Activated CD4-positive, alpha-beta memory T cell treated with anti-CD3 and anti-CD28 coated beads for 36 hours (primary cell): ENCODE measurements at places on chromosomes 3 and 15.

- DNase-seq = no peak
These were observed 6.3 kb downstream of the LOXL1 start for GRCh38 chr15:73932381-73933191.

DNA sequence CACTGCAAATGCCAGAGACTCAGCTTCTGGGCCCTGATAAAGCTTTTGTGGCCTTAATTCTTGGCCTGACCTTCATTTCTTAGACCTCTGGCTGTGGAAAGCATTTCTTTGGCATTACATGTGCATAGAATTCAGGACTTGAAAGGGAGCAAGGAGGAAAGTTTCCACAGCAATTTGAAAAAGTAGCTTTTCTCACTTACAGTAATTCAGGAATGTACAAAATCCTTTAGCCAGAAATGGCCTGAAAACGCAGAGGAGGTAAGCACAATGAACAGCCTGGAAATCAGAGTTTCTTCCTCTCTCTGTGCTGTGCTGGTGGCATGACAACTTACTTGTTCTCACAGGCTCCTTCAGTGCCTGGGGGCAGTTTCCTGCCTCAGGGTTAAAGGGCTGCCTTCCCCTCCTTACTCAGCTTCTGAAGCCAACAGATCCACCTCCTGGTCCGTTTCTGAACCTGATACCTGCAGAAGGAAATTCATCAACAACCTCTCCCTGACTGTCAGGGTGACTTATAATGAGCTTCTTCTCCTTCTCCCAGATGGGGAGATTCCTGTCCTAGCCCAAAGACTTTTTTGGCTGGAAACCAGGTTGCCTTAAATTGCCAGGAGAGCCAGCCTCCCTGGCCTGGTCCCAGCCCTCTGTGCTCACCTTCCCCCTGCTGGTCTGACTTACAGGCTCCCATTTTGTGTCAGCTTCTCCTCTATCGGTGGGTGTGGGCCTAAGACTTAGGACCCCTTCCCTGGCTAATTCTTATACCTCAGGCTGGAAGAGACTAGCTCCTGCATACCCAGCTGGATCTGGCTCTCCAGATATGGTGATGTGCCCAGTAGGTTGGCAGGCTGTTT, 102.3 kb downstream of the MYRIP start:
- no peak for DNase-seq

DNA sequence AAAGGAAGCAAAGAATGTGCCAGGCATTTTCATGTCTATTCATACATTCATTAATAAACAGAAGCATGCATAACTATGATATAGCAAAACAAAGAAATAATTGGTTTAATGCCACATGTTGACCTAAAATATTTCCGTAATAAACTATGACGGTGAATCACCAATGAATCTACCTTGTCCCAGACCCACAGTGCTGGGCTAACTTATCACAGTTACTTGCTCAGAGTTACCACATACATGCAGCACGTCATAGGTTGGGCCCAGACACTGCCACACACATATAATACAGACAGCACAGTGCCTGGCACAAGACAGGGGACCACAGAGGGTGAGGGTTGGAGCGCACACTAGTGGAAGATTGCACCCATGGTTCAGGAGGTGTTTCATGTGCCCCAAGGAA, 86.9 kb downstream of the ATP1B3 start:
- DNase-seq = no peak

DNA sequence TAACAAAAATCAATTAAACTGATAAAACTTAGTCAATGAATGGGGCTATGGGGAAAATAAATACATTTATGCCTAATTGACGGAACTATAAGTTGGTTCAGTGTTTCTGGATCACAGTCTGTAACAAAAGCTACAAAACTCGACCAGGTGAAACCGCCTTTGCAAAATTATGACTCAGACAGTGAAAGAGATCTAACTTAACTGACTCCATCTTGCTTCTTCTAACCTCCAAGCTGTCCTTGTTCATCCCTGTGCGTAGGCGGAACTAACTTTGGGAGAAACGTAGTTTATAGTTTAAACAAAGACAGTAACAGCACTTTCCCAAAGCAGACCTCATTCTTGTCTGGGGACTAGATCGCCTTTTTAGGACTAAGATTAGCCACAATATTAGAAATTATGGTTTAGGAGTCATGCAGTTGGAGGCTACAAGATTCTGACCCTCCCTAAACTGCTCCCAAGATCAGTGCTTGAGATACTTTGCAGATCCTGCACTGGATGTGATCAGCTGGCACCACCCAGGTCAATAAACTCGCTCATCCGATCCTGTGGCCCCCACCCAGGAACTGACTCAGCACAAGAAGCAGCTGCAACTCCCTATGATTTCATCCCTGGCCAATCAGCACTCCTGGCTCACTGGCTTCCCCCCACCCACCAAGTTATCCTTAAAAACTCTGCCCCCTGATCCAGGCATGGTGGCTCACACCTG, 7.2 kb upstream of the MFGE8 start:
- peak; percentile 37 for DNase-seq

DNA sequence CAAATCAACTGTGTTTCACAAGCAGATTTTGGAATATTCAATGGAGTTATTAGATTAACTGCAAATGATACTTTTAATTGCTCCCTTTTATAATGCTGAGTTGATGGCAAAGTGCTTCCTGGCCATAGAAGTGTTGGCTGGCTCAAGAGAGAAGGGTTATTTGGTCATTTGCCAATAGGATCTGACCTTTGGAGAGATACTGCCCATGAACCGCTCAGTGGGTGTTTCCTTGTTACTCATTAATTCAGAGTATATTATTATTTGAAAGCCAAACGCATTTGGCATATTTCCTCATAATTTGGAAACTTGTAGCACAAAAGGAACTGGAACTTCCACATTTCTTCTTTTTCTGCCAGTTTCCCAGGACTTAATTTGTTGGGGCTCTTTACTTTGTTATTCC, 234.7 kb downstream of the CDIN1 start:
- DNase-seq = no peak

GRCh38 chr3:107124885-107125284, 252.4 kb upstream of the CCDC54 start:
- no peak for DNase-seq

DNA sequence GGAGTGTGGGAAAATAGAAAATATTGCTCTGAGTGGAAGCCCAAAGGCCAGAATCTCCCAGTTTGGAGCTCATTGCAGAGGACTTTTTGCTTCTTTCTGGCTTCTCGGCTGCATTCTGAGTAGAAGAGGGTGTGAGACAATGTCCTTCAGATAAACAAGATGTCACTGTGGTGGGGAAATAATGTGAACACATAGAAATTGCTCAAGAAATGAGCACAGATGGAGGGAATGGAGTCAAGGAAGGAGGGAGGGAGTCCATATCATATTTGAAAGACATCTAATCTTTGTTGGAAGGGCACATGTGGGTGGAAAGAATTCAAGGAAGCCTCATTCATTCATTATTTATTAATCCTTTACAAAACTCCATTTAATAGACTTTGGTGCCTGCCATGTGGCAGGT, 145.3 kb downstream of the FAM43A start:
- no peak for DNase-seq

- DNase-seq = no peak
These were observed 201.1 kb downstream of the TLE3 start for GRCh38 chr15:69896606-69897005.

- DNase-seq = no peak
These were observed 164.6 kb downstream of the DPH6 start for GRCh38 chr15:35381328-35381727.

GRCh38 chr3:157333551-157333991, 103.1 kb upstream of the PTX3 start:
- DNase-seq = no peak

DNA sequence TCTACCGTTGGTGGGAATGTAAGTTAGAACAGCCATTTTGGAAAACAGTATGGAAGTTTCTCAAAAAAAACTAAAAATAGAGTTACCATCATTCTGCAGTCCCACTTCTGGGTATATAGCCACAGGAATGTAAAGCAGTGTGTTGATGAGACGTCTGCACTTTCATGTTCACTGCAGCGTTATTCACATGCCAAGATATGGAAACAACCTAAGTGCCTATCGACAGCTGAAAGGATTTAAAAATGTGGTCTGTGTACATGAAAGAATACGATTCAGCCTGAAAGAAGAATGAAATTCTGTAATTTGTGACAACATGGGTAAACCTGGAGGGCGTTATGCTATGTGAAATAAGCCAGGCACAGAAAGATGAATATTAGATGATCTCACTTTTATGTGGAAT, 157.7 kb downstream of the THSD4 start:
- DNase-seq = no peak

GRCh38 chr3:123817413-123817812, 66.7 kb downstream of the MYLK start:
- DNase-seq = no peak

- no peak for DNase-seq
These were observed 36.7 kb upstream of the VILL start for GRCh38 chr3:37953707-37954394.

- DNase-seq = no peak
These were observed 91.4 kb upstream of the SCN10A start for GRCh38 chr3:38907426-38907825.

DNA sequence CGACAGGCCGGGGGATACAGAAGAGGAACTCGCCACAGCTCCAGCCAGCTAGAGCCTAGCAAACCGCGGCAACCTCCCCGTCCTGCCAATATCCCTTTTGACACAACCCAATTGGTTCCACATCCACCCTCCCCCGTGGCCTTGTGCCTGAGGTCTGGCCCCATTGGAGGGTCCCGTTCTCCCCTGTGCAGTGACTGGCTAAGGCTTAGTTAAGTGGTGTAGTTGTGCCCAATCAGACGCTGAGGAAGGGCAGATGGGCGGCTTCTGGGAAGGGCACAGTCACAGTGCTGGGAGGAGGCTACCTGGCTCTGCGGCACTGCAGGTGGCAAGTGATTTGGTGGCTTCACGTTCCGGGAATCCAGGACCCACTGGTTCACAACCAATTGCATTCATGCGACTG, 78.6 kb downstream of the SNRK start:
- DNase-seq = no peak

DNA sequence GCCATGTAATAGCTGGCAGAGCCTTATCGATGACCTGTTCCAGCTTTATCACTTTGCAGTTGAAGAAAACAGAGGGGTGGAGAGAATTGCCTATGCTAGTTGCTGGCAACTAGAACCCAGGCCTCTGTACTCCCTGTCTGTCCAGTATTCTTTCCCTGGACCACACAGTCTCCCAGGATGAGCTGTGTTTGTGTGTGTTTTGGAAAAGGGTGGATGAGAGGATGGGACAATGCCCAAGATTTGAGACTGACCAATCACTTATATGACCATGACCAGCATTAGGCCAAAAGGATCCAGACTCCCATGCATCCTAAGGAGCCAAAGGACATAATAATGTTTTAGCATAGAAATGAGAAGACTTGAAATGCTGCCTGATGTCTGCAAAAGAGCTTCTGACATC, 102.6 kb downstream of the CD200R1L start:
- no peak for DNase-seq

- DNase-seq = no peak
These were observed 50.0 kb upstream of the LCTL start for GRCh38 chr15:66615846-66616245.

GRCh38 chr3:152524198-152525140, 255.7 kb downstream of the MBNL1 start:
- DNase-seq = no peak

DNA sequence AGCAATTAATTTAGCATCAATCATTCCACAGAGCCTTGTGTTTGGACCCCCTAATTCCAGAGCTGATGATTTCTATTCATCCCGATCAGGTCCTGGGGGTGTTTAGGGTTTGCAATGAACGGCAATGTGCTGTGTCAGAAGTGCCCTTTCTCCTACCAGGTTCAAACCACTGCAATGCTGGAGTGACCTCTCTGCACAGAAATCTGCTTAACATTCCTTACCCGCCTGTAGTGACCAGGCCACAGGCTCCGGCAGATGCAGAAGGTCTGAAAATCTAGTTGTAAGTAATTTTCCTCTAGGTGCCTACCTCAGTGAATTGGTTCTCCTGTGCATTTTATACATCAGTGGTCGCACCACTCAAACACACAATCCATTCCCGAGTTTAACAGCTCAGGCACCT, 725.3 kb upstream of the CFAP20DC start:
- no peak for DNase-seq

DNA sequence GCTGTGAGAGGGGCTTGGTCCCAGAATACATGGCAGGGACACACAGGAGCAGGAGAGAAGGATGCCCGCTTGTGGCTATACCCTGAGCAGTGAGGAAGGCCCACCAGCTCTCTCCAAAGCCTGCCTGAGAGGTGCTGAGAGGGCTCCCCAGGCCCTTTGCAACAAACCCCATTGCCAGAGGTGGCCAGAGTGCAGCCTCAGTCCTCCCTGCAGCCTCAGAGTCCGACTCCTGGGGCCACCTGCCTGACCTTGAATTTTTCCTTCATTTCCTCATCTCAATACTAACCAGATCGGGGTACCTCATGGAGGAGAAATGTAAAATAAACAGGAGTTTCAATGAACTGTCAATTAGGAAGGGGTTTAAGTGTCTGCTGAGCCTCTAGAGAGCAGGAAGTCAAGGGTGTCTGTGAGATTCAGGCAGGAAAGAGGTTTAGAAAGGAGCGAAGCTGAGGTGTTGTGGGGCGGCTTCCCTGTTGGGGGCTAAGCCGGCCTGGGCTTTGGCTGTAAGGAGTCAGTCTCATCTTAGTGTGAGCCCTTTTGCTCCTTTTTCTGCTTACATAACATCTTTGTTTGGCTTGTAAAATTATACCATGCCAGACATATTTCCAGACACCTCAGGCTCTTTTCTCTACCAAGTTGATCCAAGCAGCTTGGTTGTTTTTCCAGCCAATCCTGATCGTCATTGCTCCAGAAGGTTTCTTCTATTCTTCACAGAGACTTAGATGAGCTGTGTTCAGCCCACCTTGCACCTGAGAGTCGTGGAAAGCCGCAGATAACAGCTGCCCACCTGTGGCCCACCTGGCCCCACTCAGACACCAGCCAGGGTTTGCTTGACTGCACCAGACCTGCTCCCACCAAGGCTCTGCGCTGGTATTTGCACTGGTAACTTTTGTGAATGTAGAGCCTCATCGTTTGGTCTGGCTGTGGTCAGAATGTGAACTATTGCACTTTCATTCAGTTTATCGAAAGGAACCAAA, 36.7 kb downstream of the CMTM7 start:
- DNase-seq = peak; percentile 41

DNA sequence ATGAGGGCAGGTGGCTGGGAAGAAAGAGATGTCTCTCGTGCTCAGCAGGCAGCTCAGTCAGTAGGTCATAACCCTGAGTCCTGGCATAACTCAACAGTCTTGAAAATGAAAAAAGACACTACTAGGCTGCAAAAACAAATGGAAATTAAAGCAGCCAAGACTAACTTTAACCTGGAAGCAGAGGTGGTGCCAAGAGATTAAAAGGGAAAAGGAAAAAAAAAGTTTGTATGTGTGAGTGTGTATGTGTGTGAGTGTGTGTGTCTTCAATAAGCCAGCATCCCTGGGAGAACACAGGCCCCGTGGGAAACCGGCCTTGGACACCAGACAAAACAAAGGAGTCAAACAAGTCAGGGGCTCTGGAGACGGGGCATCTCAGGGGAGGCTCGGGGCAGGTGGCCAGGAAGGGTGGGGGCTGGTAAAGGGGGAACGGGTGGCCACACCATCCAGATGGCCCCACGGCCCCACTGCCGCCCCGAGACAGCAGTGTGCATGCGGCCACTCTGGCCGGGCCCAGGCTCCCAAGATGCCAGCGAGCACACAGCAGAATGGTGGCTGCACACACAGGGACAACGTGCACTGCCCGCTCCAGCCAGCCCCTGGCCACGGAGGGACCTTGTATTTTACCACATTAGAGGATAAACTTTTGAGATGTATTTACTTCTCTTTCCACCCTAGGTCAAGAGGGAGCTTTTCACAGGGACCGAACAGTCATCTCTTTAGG, 23.8 kb downstream of the CYFIP1 start:
- no peak for DNase-seq

GRCh38 chr15:91408476-91409076, 308.5 kb downstream of the SV2B start:
- no peak for DNase-seq
